ENCODE measurements at places on chromosomes 3 and 15. TPM values are rescaled to one million over a fixed set of nuclear protein-coding genes. Genes with fewer than 3 reads are reported as not detected.

GRCh38 chr3:10090179-10090578 lies 17.9 kb downstream of the FANCD2OS start:
- DNase-seq, result no peak

DNA sequence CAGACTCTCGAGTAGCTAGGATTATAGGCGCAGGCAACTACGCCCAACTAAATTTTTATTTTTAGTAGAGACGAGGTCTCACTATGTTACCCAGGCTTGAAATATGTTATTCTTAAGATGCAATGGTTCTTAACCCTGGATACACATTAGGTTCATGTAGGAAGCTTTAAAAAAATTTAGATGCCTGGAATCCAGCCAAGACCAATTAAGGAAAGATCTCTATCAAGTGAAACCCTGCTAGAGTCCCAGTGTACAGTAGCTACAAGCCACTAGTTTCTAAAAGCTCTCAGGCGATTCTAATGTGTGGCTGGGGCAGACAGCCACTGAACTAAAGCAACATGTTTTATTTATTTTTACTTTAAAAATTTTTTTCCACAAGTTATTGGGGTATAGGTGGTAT lies 33.2 kb downstream of the TRIM69 start:
- no peak for DNase-seq

DNA sequence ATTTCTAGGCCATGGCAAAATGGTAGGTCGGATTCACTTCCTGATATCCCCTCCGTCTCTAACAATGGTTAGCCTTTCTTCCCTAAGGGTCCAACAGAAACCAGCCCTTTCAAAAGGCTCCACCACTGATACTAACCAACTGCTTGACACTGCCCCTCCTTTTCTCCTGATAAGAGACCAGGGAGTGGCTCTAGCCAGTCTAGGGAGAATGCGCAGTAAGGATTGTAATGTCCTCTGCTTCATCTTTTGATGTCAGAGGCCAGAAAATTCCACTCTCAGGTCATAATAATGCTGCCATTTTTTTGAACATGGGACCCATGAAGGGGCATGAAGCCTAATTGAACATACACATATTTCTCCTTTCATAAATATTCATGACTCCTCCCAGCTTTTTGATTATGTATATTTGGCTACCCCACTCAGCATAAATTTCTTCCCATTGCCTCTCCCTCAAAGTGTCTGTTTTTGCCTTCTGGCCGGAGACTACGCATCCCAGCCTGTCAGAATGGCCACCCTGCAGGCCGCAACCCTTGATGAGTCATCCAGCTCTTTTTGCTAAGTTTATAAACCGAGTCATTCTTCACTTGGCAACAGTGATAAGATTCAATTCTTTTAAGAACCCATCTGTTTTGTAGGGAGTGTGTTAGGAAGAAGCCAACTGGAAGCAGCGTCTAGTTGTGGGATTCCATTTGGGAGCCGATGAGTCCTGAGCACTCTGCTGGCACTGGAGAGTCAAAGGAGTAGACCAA lies 189.0 kb upstream of the MCTP2 start:
- no peak for DNase-seq

- no peak for DNase-seq
Measured at GRCh38 chr3:128040660-128041059, 11.6 kb upstream of the SEC61A1 start.

Gene LYSMD2
- total RNA-seq, result 21.9 TPM

Gene GYG1
- total RNA-seq, result 46.9 TPM

Data from activated CD8-positive, alpha-beta T cell treated with anti-CD3 and anti-CD28 coated beads, Interleukin-2, amount 10 ng/mL, durations not matched to agents 7 days and 5 days (primary cell).